Activated CD4-positive, CD25-positive, alpha-beta regulatory T cell (primary cell): ENCODE measurements at places on chromosomes 5 and 9.

- no peak for DNase-seq
Measured at GRCh38 chr9:127395497-127396252, 1.3 kb upstream of the SLC2A8 start.

- DNase-seq: no peak
Measured at GRCh38 chr5:57576317-57576716, 93.7 kb upstream of the ACTBL2 start.

- DNase-seq: no peak
Measured at GRCh38 chr9:120933310-120934055, 6.9 kb upstream of the TRAF1 start.

DNA sequence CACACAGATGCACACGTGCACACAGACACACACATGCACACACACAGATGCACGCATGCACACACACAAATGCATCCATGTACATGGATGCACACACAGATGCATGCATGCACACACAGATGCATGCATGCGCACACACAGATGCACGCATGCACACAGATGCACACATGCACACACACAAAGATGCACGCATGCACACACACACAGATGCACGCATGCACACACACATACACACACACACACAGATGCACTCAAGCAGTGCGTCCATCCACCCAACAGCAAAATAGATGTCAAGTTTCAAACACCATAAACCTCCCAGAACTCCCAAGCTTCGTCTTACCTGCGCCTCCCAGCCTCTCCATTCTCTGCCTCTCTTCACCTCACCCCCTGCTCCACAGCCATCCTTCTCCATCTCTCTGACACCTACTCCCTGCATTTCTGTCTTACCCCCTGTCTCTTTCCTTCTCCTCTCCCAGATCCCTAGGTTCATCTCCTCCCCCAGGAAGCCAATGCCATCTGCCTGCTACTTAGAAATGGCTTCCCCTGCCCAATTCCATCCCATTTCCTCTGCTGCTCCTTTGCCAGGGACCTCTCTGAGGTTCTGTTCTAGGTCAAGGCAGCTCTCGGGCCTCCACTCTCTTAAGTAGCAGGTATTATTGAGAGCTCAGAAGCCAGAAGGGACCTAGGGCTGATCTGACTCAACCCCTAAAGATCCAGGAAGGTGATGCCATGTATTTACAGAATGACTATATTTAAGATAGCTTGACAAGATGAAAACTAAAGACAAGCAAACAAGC lies 297.2 kb downstream of the MED10 start:
- no peak for DNase-seq

- DNase-seq: no peak
Measured at GRCh38 chr9:90770182-90770738, 31.4 kb upstream of the SYK start.

- DNase-seq: no peak
Measured at GRCh38 chr5:132684491-132684890, 10.7 kb downstream of the IL4 start.

DNA sequence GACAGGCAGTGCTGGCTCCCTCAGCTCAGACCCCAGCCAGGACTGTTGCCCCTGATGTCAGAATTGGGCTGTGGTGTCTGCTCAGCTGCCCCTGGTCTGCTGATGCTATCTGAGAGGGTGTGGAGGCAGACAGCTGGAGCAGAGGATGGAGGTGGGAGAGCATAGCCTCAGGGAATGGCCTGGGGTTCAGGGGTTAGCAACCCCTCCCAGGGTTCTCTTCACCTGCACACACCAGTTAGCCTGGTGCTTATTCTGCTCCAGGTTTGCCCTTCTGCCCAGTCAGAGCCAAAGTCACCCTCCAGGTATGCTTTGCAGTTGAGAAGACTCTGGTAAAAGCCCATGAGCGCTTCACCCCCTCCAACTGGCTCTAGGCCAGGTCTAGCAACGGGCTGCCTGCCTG lies 109.8 kb downstream of the SAXO1 start:
- DNase-seq: no peak

DNA sequence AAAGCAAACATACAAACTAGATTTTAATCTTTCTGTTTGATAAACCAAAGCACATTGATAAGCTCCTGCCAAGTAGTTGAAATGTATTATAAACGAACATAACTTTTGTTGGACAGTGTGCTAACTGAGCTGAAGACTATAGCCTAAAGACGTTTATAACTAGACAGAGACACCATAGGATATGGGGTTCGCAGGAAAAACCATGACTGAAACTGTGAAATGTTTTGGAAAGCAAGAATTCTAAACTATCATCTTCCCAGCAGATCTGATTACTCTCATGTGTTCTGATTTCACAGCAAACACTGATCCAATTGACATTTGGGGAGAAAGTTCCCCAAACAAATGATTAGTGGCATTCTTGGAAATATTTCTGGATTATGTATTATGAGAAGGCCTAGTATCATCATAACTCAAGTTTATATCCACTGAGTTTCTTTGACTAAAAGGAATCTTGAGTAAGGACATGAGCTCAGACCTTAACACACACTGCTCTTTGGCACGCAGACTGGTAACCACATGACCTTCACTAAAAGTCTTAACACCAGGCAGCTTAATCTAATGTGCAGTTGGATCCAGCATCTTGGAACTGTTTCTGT lies 375.2 kb downstream of the ZNF608 start:
- DNase-seq: no peak
